GM20000 (cell line): ENCODE measurements at places on chromosomes 7 and 10.

DNA sequence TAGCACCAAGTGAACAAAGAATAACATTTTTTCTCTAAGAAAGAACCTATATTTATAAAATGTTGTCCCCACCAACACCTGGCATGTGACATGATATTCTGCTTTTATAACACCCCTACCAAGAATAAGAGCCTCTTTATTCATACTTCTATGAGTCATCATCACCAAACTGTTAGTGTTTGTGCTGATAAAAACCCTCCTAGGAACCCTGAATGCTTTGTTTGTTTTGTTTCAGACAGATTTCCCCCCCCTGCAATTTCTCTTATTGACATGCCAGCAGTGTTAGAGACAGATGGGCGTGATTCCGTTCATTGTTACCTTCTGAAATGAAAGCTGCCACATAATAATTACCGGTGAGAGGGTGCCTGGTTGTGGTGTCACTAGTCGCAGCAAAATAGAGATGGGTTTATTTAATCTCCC lies 651.1 kb downstream of the SORCS1 start:
- DNase-seq, result no peak

- peak; percentile 41 for DNase-seq
Observed at GRCh38 chr10:42755028-42755451, 27.6 kb upstream of the BMS1 start.

GRCh38 chr7:41760293-41760692 lies 57.4 kb upstream of the INHBA start:
- no peak for DNase-seq

DNA sequence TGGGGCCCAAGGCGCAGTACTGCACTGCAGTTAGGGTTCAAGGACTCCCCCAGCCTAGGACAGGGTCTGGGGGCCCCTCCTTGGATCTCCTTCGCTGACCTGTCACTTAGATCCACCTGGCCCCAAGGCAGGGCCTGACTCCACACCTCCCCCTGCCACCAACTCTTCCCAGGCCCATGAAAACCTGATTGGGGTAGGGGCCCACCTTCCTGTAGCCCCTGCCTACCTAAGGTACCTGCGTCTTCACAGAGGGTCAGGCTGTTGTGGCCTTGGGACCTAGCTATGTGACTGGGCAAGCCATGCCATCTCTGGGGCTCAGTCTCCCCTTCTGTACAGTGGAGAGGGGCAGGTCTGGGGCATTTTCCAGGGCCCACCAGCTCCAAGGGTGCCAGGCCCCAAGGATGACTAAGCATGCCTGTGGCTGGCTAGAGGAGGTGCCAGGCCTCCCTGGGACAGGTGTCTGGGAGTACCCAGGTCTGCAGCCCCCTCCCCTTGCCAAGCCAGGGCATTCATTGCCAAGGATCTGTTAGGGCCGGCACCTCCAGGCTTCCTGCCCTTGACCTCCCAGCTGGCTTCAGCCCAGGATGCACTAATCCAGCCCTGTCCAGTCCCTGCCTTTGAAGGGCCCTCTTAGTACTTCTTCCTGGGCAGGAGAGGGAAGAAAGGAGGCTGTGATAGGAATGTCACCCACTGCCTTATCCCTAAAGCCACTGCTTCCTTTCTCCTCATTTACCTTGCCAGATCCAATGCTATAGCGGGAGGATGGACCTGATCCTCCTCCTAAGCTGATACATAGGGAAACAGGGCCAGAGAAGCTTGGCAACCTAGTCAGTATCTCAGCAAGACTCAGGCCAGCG lies 1.3 kb downstream of the LIMK1 start:
- DNase-seq, result no peak

- DNase-seq, result peak; percentile 48
Observed at GRCh38 chr7:28626624-28627262, 214.4 kb downstream of the CREB5 start.

DNA sequence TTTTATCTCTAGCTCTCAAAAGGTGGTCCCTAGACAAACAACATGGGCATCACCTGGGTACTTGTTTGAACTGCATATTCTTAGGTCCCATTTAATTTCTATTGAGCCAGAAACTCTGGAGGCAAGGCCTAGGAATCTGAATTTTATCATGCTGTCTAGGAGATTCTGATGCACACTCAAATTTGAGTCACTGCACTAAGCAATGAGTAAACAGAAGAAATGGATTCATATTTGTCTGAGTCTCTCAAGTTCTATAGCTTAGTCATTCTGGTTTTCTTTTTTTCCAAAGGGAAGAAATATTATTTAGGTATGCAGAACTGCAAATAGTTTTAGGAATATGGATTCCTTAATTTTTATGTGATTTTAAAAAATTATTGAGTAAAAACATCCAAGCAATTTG lies 185.5 kb downstream of the SEMA3A start:
- DNase-seq, result no peak

DNA sequence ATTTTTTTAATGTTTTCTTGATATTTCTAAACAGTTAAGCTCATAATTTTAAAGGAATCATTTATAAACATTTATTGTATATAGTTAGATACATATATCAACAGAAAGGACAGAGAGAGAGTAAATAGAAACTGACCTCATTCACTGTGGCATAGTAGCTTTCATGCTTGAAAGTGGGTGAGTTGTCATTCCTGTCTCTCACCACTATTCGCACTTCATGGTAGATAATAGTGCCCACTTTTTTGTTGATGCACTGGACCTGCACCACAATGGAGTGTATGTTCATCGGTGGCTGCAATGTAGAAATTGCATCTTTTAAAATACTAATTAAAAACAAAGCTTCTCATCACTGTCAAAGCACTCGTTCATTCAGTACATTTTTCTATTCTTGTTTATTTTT lies 432.0 kb downstream of the PCDH15 start:
- no peak for DNase-seq

DNA sequence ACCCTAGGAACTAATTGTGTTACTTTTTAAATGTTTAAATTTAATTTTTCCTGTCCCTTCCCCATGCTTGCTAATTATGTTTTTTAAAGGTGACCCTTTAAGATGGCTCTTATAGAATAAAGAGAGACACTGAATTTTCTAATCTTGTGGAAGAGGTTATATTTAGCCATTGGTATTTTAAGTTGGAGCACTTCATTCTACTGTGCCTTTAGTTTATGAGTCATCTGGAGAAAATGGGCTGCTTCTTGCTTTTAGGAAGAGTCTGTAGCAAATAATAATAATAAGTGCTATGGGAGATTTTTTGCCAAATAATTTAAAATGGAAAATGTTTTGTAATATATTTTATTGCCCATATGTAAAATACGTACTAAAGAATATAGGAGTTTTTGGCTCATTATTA lies 139.7 kb downstream of the ADK start:
- DNase-seq, result no peak

- peak; percentile 84 for DNase-seq
Observed at GRCh38 chr10:61896854-61897661, 4.4 kb upstream of the ARID5B start.

- DNase-seq, result peak; percentile 58
Observed at GRCh38 chr10:132232023-132232951, 45.5 kb downstream of the DPYSL4 start.

DNA sequence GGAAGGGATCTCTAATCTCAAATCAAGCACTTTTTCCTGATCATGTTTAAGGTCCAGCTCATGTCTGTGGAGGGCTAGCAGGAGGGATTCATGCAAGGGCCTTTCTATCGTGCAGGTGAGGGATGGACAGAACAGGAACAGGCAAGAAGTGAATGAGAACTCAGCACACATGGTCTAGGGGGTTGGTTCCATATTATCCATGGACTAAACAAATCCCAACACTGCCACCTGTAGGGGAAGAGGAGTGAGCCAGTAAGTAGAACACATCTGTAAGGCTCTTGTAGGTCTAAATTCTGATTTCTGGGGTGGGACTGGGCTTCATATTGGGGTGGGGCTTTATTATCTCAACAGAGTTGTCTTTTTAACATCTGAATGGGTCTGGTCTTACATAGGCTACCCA lies 138.0 kb upstream of the TARP start:
- DNase-seq, result no peak

- no peak for DNase-seq
Observed at GRCh38 chr10:52992567-52992966, 220.0 kb upstream of the MBL2 start.

DNA sequence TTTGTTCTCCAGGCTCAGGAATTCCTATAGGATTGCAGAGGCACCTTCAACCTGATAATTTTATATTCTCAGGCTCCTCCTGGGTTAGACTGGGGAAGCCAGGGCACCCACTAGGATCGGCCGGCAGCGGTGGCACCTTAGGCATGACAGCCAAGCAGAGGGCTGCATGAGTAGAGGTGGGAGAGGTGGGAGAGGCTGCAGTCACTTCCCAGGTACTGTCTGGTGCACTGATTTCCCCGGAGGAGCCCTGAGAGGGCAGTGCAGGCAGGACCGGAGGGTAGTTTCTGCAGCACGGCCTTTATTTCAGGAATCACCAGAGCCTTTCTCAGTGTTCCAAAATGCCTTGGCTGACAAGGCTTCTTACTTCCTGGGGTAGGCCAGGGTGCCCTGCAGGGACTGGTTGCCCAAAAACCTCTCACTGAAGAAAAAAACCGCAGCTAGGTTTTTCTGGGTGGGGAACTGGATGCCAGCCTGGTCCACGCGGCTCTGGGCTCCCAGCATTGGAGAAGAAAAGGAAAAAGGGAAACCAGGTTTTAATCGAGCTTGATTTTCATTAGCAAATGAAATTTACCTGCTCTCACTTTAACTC lies 3.6 kb upstream of the HOXA13 start:
- DNase-seq, result no peak

GRCh38 chr10:68261132-68261856 lies 29.4 kb upstream of the ATOH7 start:
- DNase-seq, result no peak

- no peak for DNase-seq
Observed at GRCh38 chr10:119243488-119243887, 36.1 kb downstream of the GRK5 start.

DNA sequence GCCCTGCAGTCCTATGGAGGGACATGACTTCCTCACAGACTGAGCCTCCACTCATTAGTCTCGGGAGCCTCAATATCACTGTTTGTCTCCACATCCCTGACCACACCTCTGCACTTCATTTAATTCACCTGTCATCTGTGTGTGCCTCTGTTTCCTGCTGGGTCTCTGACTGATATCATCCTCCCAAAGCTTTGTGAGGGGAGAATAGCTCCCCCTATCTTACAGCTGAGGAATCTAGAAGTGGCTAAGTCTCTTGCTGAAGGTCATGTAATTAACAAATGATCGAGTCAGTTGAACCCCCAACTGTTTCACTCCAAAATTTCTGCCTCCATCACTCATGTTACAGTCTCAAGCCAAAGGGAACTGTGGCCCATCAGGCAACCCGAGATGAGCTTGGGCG lies 5.5 kb upstream of the CPXM2 start:
- DNase-seq, result no peak

DNA sequence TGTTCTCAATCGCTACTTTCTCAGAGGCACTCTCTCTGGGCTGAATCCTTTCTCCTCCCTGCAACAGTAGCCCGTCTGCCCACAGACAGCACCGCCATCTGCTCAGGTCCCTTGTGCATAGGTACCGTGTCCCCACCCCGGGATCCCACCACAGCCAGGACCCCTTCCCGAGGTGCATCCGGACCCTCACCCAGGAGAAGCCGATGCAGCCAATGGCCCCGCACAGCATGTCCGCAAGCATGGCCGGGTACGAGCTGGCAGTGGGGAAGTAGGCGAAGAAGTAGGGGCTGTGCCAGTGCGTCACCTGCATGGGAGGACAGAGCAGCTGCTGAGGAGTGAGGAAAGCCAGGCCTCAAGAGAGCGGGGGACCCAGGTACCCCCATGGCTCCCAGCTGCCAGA lies 25.5 kb downstream of the DDC start:
- DNase-seq, result no peak

DNA sequence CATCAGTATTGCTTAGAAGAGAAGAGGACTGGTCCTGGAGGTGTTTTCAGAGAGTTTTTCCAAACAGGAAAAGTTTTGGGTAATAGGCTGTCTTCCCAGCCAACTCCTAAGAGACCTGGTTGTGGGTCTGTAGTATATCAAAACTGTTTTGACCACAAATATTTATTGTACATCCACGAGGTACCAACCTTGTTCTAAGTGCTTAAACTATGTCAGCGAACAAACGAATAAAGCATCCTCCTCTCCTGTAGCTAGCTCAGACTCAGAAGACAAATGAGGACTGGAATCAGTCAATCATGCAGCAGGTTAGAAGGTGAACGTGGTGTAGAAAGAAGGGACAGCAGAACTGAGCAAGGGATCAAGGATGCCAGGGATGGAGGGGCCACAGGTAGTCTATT lies 61.6 kb upstream of the MKI67 start:
- DNase-seq, result no peak

DNA sequence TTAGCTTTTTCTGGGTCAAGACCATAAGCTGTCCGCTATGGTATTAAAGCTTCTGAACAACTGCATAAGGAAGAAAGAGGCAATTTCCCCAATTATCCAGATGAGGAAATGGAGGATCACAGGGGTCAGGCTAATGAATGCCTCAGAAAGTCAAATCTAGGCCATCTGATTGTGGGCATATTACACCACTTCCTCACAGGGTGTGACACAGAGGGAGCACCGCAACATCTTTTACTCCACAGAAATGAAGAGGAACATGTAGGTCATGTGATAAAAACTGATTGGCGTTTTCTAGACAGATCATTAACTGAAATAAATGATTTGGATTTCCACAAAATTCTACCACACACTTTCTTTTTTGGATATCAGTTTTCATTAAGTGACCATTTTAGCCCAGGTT lies 384.4 kb downstream of the PARD3 start:
- no peak for DNase-seq

DNA sequence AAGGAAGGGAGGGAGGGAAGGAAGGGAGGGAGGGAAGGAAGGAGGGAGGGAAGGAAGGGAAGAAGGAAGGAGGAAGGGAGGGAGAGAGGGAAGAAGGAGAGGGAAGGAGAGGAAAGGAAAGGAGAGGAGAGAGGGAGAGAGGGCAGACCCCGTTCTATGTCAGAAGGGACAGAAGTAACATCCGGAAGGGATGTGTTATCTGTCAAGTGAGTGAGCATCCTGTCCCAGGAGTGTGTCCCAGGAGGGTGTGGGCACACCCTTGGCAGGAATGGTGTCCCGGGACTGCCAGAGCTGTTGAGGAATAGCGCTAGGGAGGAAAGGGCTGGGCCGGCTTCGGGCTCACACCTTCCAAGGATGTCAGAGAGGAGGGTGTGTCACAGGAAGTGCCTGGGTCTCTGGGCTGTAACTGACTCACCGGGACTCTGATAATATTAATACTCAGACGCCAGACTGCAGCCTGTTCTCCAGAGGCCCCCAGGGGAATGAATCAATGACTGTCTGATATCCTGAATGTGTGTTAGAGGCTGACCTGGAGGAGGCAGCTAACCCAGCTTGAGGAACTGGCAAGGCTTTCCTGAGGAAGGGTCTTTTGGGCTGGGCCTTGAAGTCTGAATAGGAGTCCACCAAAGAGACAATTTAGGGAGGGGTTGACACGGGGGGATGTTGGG lies 125.6 kb upstream of the TNRC18 start:
- DNase-seq, result no peak

GRCh38 chr7:94300176-94300835 lies 94.4 kb upstream of the COL1A2 start:
- no peak for DNase-seq

- DNase-seq, result no peak
Observed at GRCh38 chr7:24455813-24456525, 117.3 kb upstream of the PALS2 start.

- no peak for DNase-seq
Observed at GRCh38 chr10:75269605-75270004, 33.8 kb upstream of the COMTD1 start.

- no peak for DNase-seq
Observed at GRCh38 chr7:148042935-148043631, 547.5 kb upstream of the C7orf33 start.

GRCh38 chr7:136294977-136295376 lies 317.8 kb upstream of the MTPN start:
- DNase-seq, result no peak

- DNase-seq, result no peak
Observed at GRCh38 chr7:4108951-4109350, 573.1 kb upstream of the FOXK1 start.

- no peak for DNase-seq
Observed at GRCh38 chr10:71502190-71502589, 105.5 kb downstream of the CDH23 start.
